ENCODE measurements at places on chromosomes 16 and 17.

DNA sequence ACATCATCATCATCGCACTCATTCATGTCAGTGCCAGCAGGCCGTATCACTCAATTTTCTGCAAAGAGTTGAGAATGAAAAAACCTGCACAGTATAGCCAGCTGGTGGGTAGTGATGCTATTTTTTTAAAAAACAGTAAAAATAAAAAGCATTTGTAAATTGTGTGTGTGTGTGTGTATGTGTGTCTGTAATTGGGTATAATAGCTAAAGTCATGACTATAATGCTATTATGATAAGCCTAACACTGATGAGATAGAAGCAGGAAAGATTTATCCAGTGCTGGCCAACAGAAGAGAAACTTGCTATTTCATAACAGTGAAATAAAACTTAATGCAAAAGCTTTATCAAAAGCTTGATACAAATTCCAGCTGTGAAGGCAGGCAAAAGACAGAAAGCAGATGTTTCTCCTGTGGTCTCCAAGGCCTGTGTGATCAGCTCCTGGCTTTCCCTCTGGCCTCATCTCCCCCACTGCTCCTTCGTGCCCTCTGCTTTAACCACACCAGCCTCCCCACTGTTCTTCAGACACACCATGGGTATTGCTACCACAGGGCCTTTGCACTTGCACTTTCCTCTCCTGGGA, 206.2 kb upstream of the IRX5 start:
- no peak for DNase-seq

GRCh38 chr16:15054357-15055140, 1.3 kb downstream of the NTAN1 start:
- no peak for DNase-seq

- no peak for DNase-seq
Observed at GRCh38 chr17:78131172-78132083, 857 bp downstream of the TMC8 start.

- DNase-seq, result no peak
Observed at GRCh38 chr17:66734186-66734943, 100.6 kb upstream of the CACNG5 start.

- no peak for DNase-seq
Observed at GRCh38 chr17:29214215-29215146, 32.2 kb upstream of the CRYBA1 start.

GRCh38 chr17:80421381-80422090, 6.6 kb downstream of the ENDOV start:
- no peak for DNase-seq

- DNase-seq, result no peak
Observed at GRCh38 chr16:9869776-9870175, 312.5 kb downstream of the GRIN2A start.

DNA sequence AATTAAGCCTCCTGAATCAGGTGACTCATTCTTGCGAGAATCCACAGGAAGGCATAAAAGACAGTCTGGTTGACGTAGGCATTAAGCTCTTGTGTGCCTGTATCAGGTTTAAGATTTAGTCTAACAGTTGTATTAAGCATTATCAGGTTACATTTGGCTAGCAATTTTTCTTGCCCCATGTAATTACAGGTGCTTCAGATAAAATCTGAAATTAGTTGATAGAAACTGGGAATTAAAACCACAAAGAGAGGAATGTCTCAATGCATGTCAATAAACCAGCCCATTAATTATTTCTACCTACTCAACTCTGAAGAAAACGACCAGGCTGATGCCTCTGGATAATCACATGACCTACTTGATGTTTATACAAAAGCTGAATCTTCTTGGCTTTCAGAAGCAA, 217.2 kb downstream of the CA10 start:
- no peak for DNase-seq

- no peak for DNase-seq
Observed at GRCh38 chr16:78844682-78845081, 745.2 kb downstream of the WWOX start.

DNA sequence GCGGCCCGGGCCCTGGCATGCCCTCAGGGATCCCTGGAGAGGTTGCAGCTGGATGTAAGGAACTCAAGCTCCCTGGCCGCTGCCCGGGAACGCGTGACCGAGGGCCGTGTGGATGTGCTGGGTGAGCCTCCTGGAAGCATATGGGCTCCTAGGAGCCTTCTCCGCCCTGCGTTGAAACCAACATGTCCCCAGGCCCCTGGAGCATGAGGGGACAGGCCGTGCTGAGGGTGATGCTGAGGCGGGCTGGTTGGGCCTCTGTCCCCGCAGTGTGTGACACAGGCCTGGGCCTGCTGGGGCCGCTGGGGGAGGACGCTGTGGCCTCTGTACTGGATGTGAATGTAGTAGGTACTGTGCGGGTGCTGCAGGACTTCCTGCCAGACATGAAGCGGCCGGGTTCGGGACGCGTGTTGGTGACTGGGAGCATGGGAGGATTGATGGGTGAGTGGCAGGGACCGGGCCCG, 5.7 kb upstream of the HSD17B1 start:
- DNase-seq, result no peak

DNA sequence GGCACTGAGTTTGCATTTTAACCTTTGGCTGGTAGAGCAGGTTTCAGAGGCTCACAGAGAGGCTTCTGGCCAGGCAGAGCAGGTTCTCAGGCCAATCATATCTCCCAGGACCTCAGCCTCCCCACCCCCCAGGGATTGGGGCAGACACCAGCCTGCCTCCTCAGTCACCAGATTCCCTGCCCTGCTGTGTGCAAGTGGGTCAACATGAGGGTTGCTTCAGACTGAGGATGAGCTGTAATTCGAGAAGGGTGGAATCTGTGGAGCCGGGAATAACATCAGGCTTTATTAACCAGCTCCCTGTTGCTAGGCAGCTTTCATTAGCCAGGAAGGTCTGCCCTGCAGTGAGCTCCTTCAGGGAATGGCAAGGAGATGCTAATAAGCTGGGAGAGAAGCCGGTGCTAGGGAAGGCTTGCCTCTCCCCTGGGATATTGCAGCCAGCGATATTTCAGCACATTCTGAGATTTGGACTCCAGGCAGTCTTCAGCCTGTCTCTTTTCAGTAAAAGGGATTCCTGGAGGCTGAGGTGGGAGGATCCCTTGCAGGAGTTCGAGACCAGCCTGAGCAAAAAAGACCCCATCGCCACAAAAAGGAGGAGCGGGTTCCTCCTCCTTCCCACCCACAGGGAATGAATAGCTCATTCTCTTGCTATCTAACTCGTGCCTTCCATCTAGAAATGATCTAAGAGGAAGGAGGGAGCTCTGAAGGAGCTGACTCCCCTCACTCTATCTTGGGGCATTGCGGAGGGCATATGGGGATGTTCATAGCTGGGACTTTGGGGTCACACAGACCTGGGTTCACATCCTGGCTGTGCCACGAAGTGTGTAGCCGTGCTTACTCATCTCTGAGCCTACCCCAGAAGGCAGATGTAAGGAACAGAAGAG, 10.7 kb downstream of the SGSM2 start:
- no peak for DNase-seq

- DNase-seq, result no peak
Observed at GRCh38 chr16:50580180-50580798, 32.1 kb downstream of the NKD1 start.

- no peak for DNase-seq
Observed at GRCh38 chr17:278055-278675, 74.4 kb downstream of the RPH3AL start.

DNA sequence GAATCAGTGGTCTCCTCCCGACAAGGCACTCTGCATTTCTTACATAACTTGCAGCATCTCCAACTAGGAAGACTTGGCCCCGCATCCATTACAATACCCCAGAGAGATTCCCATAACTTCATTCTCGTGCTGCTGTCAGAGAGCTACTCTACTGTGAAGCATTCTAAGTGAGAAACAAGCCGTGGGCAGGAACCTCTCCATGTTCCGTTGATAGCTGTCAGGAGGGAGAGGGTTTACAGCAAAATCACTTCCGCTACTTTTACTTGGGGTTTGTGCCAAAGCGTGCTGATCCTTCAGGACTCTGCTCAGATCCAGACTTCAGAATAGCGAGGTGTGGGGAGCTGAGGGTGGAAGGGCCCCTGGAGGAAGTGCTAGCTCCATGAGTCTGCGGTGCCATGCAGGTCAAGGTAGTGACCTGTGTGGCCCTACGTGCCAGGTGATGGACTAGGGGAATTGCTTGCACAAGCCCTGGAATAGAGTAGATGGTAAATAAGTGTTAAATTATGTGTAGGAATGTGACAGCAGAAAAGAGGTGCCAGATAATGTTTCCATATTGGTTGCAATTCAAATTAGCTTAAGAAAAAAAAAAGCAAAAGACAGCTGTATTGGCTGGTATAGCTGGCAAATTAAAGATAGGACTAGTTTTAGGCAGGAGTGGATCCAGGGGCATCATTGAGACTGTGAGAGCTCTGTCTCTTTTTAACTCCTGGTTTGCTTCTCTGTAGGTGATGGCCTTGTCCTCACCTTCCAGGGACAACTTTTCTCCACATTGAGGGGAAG, 358.5 kb upstream of the ERCC4 start:
- no peak for DNase-seq

DNA sequence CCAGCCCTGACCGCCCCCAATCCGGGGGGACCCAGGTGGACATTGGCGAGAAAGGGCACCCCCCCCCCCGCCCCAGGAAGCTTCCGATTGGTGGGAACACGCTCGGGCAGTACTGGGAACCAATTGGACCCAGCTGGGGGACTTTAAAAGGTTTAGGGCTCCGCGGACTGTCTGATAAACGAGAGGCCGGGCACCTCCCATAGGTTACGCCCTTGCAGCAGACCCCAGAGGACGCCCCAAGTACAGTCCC, 245 bp downstream of the TMEM256 start:
- no peak for DNase-seq

DNA sequence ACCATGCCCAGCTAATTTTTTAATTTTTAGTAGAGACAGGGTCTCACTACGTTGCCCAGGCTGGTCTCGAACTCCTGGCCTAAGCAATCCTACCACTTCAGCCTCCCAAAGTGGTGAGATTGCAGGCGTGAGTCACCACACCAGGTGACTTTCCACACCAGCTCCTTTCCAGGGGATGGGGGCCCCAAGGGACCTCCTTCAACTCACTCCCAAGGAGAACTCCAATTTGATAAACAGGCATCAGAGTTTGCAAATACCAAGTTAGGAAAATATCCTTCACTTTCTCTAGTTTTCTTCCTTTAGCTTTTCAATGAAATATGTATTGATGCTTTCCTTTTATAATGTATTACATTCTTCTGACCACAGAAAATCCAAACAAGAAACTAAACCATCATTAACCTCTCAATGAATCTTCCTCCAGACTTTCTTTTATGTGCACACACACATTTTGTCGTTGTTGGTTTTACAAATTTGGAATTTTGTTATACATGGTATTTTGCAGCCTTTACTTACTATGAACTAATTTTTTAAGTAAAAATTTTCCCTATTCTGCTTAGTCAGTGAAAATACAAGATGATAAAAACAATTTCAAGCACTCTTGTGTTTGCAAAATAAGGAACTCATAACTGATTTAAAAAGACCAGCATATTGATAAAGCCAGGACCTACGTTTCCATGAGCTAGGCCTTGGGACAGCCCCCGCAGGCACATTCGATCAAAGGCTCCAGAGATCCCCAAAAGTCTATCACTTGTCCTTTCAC, 32.0 kb downstream of the GAS7 start:
- DNase-seq, result no peak

DNA sequence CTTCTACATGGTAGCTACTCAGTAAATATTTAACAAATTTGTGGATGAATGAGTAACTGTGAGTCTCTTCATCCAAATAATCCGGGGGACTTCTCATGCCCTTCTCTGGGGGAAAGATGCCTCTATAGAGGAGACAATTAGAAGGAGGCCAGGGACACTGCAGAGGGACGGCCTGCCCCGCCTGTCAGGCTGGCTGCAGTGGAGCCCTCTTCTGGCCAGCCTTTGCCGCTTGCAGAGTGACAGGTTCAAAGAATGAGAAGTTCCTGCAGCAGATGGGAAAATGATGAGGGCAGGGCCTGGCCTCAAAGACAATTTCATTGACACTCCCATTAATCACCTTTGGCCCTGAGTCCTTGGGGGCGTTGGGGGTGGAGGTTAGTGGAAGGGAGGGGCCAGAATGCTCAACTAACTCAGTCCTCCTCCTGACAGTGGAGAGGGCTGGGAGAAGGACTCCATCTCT, 339.0 kb downstream of the MAF start:
- DNase-seq, result peak; percentile 18

DNA sequence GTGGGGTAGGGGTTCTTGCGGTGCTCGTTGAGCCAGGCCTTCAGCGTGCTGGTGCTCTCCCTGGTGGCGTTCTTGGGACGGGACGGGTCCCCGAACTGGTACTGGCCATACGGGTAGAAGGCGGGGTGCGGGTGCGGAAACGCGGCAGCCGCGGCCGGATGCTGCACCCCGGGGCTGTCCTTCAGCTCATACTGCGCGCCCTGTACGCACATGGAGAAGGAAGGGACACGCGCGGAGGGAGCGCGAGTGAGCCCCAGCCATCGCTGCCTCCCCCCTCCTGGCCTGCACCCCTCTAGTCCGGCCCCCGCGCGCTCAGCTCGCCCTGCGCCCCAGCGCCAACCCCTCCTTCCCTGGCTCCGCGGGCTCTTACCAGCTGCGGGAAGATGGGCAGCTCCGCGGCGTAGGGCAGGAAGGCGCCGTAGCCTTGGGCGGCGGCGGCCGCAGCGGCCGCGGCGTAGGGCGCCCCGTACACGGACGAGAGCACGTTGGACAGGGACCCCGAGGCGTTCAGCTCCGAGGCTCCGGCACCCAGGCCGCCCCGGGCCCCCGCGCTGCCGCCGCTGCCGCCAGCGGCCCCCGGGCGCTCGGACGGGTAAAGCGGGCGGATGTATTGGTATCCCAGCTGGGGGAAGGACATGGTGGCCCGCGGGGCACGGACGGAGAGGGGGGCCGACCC, 1.0 kb downstream of the IRX3 start:
- DNase-seq, result no peak

GRCh38 chr16:66717112-66717675, 20.7 kb upstream of the CMTM4 start:
- no peak for DNase-seq

- no peak for DNase-seq
Observed at GRCh38 chr16:35735403-35736251, 2276.2 kb downstream of the TP53TG3F start.

DNA sequence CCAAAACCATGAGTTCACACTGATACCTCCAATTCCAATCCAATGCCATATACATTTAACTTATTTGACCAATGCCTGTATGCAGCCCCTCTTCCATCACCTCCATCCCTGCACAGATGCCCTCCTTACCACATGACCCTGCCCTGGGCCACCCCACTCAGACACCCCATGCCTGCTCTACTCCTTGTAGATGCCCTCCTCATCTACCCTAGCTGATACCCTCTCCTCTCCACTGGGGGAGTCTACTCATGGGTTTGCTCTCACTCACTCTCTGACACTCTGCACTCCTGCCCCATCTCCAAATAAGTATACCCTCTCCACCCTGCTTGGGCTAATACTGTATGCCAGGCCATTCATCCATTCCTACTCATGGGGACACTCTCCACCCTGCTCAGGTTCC, 16.0 kb upstream of the CMTM4 start:
- DNase-seq, result no peak

Measured in central memory CD8-positive, alpha-beta T cell (primary cell).